ENCODE measurements at places on chromosomes 4 and X.

DNA sequence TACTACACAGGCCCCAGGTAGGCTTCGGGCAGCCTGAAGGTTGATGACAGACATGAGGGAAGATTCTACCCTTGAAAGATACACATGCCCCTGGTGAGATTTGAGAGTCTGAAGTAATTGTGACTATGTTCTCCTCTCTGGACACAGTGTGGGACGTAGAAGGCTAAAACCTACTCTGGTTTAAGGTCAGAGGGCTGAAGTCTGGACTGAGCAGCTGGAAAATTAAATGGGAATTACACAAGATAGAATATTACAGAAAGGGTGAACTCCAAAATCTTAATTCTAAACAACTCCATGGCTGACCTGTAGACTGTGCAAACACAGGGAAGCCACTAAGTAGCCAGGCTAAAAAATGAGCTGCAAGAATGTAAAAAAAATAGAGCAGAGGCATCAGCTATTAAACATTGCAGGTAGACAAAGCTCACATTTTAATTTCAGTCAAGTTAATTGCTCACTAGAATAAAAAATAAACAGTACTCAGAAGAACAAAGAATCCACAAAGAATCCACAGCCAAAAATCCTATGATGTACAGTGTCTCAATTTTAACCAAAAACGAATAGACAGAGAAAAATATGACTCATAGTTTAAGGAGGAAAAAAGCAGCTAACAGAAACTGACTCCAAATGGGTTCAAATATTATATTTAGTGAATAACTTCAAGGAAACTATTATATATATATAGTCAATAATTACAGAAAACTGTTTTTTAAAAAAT is 170.4 kb downstream of the PCDH18 start:
- DNase-seq, result no peak

DNA sequence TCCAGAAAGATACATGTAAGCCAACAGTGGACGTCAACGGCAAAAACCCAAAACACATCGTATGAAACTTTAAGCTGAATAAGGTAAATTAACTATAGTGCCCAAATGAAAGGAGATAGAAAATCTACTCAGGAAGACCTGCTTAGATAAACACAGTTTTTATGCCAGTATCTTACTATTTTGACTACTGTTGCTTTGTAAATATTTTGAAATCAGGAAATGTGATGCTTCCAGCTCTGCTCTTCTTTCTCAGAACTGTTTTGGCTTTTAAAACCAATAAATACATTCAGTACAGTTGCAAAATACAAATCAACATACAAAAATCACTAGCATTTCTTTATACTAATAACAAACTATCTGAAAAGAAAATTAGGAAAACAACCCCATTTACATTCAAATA is 83.8 kb downstream of the SMARCA5 start:
- DNase-seq, result no peak

DNA sequence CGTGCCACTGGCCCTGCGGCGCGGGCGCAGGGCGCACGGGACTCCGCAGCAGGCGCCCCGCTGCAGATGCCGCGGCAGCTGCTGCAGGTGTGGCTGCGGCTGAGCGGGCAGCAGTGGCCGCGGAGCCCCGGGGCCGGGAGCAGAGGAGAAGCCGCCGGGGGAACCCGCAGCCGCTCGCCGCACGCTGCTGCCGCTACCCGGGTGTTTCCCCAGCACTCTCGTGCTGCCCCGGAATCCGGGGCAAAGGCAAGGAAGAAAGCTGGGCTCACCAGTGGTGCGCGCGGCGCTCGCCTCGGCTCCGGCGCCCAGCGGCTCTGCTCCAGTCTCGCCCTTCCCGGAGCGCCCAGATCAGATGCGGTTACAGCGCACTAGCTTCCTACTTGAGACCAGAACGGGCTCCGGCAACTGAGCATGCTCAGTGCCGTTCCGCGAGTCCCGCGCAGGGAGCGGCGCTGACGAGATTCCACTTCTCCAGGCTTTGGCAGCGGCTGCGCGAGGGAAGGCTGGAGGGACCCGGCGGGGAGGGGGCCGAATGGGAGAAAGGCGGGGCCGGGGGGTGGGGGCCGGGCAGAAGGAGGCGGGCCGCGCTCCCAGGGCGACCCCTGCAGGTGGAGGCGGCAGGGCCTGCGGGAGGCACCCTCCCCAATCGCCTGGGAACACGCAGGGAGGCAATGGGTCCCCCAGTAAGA is at the start of gene APBB2:
TSS of gene APBB2 (minus strand) at position 407 of the 689 bp plus-strand sequence. CDS start 181,288 bp downstream, outside the sequence.
- DNase-seq, result peak; percentile 33

DNA sequence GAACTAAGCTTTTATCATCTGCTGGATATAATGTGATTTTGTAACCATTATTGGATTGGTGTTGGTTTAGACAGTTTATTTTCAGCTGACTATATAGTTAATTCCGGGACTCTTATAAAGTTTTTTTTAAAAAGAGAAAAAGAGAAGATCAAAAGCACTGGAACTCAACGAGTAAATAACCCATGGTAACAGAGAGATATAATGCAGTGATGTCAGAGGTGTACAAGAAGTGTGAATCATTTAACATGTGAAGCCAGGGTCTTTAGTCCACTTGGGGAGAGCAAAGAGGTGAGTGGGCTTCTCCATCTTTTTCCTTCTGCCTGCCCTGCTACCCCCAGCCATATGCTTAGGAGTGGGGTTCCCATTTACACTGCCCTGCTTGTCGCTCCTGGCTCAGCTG is 3.2 kb downstream of the TMEM165 start:
- no peak for DNase-seq

- no peak for DNase-seq
These were observed 49.4 kb downstream of the ANXA3 start for GRCh38 chr4:78601013-78601412.

- DNase-seq, result no peak
These were observed 80.8 kb downstream of the SLC7A11 start for GRCh38 chr4:138161351-138161750.

DNA sequence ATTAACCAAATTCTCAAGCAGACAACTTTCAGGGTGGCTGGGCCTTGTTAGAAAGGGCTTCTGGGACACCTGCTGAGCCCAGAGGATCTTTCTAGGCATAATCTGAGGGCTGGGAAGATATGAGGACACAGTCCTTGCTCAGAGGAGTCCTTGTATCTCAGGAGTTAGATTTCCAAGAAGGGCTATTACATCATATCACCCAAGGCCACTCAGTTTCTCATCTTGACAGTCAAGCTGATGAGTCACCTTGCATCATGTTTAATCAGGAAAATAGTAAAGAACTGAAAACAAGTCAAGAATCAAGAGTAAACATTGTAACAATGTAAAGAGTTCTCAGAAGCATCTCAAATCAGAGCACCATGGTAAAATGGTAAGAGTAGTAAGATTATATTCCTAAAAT is 4.0 kb downstream of the PCYT1B start:
- DNase-seq, result no peak
